ENCODE measurements at places on chromosomes 6 and 20.

DNA sequence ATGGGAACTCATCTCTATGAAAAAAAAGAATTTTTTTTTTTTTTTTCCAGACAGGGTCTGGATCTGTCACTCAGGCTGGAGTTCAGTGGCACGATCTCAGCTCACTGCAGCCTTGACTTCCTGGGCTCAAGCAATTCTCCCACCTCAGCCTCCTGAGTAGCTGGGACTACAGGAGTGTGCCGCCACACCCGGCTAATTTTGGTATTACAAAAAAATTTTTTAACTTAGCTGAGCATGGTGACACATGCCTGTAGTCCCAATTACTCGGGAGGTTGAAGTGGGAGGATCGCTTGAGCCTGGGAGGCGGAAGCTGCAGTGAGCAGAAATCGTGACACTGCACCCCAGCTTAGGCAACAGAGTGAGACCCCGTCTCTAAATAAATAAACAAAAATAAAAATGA lies 7.5 kb downstream of the DEF6 start:
- DNase-seq, result no peak

DNA sequence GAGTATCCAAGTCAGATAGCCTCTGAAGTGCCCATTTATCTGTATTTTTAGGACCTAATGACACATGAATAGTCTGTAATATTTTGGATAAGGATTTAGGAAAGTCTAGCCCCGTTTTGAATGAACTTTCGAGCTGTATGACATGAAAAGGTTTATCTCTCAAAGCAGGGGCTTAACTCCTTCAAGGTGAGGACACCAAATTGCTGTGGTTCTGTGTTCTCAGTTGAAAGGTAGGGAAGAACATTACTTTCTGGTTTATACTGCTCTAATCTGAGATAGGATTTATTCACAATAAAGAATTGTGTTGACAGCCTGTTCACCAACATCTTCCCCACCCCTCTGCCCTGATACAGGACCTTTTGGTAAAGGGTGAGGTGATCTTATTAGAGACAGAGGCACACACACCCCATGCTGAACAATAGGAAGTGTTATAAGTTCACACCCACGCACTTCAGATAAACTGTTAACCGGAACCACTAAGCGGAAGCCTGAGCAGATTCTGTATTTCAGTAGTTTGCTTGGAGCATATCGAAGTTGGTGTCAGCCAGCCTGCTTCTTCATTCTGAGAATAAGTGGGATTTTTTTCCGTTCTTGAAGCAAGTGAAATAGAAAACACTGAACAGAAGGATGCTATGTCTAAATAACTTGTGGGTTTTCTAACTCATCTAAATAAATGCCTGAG lies 223.3 kb downstream of the TMEM242 start:
- DNase-seq, result no peak

DNA sequence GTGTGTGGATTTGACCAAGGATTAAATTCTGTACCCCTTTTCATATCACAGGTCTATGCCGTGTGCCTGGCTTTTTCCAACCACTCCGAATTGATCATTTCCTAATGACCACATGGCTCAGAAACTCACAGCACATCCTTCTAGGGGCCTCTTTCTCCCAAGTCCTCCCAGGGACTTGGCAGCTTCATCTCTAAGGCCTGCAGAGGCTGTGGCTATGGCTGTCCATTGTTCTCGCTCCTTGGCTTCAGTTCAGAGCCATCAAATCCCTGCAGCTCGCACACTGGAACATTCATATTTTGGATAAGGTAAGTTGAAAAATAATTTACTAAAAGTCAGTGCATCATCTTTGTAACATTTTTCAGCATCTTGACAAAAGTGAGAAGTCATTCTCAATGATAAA lies 497.2 kb upstream of the CDH4 start:
- no peak for DNase-seq

GRCh38 chr6:127998985-127999384 lies 98.1 kb upstream of the THEMIS start:
- DNase-seq, result no peak

DNA sequence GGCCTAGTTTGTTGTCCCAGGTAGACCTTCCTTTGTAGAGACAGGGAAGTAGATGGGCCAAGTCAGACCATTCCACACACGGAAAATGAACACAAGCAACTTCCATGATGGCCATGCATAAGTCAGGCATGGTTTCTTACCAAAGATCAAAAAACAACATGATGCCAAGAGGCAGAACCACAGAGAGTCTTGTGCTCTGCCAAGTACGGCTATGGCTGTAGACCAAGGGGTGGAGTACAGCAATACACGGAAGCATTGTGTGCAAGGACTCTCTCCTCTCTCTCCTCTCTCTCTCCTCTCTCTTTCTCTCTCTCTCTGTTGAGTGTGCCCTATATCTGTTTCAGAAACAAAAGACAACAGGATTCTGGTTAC lies 4.8 kb upstream of the DUSP22 start:
- no peak for DNase-seq

Measured in cortex of kidney (tissue), 1 donor.